ENCODE measurements at places on chromosomes 4 and X. TPM values are rescaled to one million over a fixed set of nuclear protein-coding genes. Genes with fewer than 3 reads are reported as not detected.

The HEPH gene
- 58.4 TPM for polyA plus RNA-seq

The ARX gene
- 0.23 TPM for polyA plus RNA-seq

The DCAF8L2 gene
- polyA plus RNA-seq, result not detected

The NRK gene
- 0.10 TPM for polyA plus RNA-seq

The SYTL5 gene
- polyA plus RNA-seq, result 15.6 TPM

The MTMR8 gene
- 1.8 TPM for polyA plus RNA-seq

DNA sequence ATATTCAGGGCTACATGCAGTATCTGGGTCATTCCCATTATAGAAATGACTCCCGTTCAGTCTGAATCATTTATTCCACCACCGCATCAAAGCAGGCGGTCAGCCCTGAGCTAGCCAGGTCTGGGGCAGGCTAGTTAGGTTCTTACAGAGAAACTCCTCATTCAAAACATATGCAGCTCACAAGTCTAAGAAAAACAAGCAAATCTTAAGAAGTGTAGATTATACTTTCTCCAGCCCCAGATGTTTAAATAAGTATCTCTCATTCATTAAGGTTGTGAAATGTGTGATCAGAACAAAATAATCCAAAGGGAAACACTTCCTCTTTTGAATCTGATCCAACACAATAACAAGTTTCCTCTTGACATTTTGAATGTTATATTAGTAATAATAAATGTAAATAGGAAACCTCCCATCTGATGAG is 441.9 kb downstream of the INPP4B start:
- peak overlapping the region; percentile 65 for H3K27ac ChIP-seq
- H3K4me1 ChIP-seq, result peaks cover 21% of the 10 kb centered on the region
- DNase-seq, result no peak
- H3K27me3 ChIP-seq, result no peaks in the 10 kb centered on the region

DNA sequence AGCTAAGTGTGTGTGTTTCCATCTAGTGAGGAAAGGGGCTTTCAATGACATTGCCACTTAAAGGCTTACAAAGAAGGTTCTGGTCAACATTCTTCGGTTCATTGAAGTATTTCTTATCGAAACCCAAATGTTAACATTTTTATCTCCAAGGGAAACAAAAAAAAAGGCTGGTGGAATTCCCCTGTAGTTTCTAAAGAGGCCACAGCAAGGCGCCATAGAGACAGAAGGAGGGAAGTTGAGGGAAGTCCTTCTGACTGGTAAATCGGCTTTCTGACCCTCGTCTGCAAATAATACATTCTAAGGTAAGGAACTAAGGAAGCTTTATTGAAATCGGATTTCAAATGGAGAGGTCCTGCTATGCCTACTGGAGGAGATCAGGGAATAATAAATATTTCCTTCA is 1.7 kb upstream of the ZFP42 start:
- H3K4me3 ChIP-seq, result no peak overlapping the region
- DNase-seq, result no peak
- H3K27ac ChIP-seq, result no peak overlapping the region
- no peaks in the 10 kb centered on the region for H3K4me1 ChIP-seq
- H3K36me3 ChIP-seq, result no peaks in the 10 kb centered on the region
- peaks cover 22% of the 10 kb centered on the region for H3K27me3 ChIP-seq

GRCh38 chr4:105345358-105345757 is 128.5 kb downstream of the PPA2 start:
- H3K36me3 ChIP-seq, result no peaks in the 10 kb centered on the region
- H3K4me1 ChIP-seq, result no peaks in the 10 kb centered on the region
- H3K27me3 ChIP-seq, result no peaks in the 10 kb centered on the region

DNA sequence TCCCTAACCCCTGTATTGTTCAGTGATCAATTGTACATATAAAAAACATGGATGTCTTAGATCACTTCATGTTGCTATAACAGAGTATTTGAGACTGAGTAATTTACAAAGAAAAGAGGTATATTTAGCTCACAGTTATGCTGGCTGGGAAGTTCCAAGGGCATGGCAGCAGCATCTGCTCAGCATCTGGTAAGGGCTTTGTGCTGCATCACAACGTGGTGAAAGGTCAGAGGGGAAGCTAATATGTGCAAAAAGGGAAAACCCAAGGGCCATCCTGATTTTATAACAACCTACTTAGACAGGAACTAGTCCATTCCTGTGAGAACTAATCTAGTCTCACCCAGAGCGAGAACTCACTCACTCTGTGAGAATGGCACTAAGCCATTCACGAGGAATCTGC is 128.2 kb upstream of the OTUD4 start:
- H3K27ac ChIP-seq, result no peak overlapping the region
- no peaks in the 10 kb centered on the region for H3K27me3 ChIP-seq
- no peaks in the 10 kb centered on the region for H3K36me3 ChIP-seq
- no peak overlapping the region for H3K4me3 ChIP-seq

- H3K27ac ChIP-seq, result no peak overlapping the region
- DNase-seq, result no peak
- H3K4me3 ChIP-seq, result no peak overlapping the region
These were observed 3.4 kb downstream of the GABRA2 start for GRCh38 chr4:46386570-46386969.

DNA sequence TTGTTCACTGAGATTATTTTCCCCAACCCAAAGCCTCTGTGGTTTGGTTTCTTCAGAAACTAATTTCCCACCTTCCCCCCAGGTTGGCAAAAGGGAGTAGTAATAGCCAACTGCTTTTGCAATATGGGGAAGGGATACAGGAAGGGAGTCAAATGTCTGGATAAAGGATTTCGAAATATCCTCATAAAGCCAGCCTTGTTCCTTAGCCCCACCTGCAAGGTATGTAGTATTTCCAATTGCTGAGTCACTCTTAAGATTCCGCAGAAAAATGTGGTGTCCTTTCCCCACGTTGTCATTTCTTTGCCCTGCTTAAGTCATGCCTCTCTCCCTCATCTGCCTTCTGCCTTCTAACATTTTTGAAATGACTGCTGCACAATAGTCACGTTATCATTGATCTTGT is 138.8 kb upstream of the DCAF8L1 start:
- H3K4me1 ChIP-seq, result no peaks in the 10 kb centered on the region
- H3K4me3 ChIP-seq, result no peak overlapping the region
- H3K36me3 ChIP-seq, result no peaks in the 10 kb centered on the region
- no peaks in the 10 kb centered on the region for H3K27me3 ChIP-seq
- no peak for DNase-seq

DNA sequence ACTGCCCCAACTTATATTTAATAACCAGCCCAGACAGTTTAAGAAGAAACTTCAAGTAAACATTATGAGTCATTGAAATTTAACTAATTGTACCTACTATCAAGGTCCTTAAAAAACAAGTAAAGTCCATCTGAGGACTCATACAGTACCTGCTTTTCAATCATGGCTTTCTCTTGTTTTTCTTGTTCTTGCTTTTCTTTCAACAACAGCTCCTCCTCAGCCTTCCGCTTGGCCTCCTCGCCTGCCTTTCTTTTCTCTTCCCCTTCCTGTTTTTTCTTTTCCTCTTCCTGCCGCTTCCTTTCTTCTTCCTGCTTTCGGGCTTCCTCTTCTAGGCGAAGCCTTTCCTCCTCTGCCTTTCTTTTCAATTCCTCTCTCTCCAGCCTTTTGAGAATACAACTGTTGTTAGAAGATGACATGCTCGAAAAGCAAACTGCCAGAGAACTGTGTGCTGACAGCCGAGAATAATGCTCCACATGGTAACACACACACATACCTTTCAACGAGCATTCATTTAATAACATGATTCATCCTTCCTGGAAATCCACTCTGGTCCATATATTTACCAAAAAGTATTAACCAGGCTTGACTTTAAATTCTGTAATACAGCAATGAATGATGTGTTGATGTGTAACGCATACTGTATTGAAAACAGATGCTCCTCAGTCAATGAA is 25.2 kb upstream of the BCLAF3 start:
- H3K27ac ChIP-seq, result no peak overlapping the region
- no peaks in the 10 kb centered on the region for H3K27me3 ChIP-seq
- H3K36me3 ChIP-seq, result no peaks in the 10 kb centered on the region

GRCh38 chr4:135411251-135411650 is 1209.7 kb upstream of the PABPC4L start:
- H3K27me3 ChIP-seq, result no peaks in the 10 kb centered on the region
- DNase-seq, result no peak
- no peaks in the 10 kb centered on the region for H3K36me3 ChIP-seq
- H3K4me3 ChIP-seq, result no peak overlapping the region

DNA sequence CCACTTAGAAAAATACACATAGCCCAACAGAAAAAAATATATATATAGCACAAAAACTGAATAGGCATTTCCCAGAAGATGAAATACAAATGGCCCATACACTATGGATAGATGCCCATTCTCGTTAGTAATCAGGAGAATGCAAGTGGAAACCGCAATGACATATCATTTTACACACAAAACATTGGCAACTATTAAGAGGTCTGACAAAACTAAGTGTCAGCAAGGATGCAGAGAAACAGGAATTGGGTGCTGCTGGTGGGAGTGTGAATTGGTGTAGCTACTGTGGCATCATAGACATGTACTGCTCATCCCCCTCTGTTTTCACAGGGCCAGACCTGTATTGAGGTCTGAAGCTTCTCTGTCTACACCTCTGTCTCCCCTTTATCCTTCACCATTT is 320.0 kb downstream of the IDS start:
- H3K4me3 ChIP-seq, result no peak overlapping the region
- H3K27ac ChIP-seq, result no peak overlapping the region
- H3K27me3 ChIP-seq, result no peaks in the 10 kb centered on the region
- no peaks in the 10 kb centered on the region for H3K4me1 ChIP-seq
- no peak for DNase-seq
- H3K36me3 ChIP-seq, result no peaks in the 10 kb centered on the region

DNA sequence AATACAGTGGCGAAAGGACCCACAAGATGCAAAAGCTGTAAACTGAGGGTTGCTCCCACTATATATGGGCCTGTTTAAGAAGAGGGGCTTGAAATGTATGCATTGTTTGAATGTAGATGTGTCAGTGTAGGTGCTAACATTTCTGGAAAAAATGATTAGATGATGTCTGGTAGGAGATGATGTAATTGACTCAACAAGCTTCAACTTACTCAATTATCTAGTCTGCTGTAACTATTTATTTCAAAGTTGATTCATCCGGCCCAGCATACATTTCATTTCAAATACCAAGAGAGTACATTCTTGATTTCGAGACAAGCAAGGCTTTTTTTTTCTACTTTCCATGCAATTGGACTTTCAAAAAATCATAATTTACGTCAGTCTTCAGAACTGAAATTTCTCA is 9.3 kb upstream of the ENAM start:
- H3K27ac ChIP-seq, result no peak overlapping the region
- no peak overlapping the region for H3K4me3 ChIP-seq
- no peak for DNase-seq
- H3K36me3 ChIP-seq, result no peaks in the 10 kb centered on the region
- no peaks in the 10 kb centered on the region for H3K4me1 ChIP-seq

DNA sequence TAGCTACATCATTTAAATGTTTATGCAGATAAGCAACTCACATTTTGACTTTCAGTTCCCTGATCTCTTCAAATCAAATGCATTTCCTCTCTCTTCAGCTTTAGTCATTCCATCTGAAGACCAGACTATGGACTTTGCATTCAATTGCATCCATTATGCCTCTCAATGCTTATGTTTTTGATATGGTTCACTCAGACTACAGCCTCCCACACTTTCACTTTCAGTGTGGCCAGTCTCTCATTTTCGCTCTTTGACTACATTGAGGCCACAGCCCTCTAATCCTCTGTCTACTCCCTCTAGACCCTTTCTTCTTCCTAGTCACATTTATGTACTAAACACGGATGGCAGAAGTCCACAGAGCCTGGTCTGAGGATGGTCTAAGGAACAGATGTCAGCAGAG is 24.5 kb upstream of the VEGFC start:
- H3K4me1 ChIP-seq, result no peaks in the 10 kb centered on the region
- no peak for DNase-seq
- H3K36me3 ChIP-seq, result no peaks in the 10 kb centered on the region
- H3K4me3 ChIP-seq, result no peak overlapping the region

- DNase-seq, result no peak
- no peak overlapping the region for H3K4me3 ChIP-seq
- no peaks in the 10 kb centered on the region for H3K4me1 ChIP-seq
- no peaks in the 10 kb centered on the region for H3K36me3 ChIP-seq
- H3K27me3 ChIP-seq, result no peaks in the 10 kb centered on the region
- no peak overlapping the region for H3K27ac ChIP-seq
These were observed 742.3 kb upstream of the POU3F4 start for GRCh38 chrX:82765811-82766210.

DNA sequence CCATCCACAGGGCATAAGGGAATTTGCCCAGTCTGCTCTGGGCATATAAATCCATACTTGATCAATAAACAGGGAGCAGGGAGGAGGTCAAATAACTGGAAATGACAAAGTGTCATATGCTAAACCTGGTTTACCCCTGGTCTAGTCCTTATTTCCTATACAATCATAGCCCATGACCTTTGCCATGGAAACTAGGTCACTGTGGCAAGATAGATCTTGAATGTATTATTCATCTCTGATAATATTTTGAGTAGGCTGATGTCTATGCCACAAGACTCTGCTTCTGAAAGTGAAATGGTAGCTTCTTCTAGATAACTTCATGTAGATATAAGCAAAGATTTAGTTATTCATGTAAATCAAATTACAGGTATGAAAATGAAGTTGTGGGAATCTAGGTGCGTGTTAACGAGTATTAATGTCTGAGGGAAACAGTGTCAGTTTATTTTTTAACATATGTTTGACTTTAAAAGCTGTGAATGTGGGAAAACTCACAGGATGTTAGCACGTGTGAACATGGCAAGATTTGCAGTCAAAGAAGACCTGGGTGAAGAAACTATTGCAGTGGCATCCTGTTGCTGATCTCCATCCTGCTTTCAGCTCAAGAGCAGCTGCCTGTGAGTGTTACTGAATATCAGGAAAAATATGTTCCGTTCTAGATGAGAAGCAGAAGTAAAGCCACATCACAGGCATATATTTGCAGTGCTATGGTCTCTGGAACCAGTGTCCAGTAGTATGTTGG is 81.8 kb upstream of the NDP start:
- no peak overlapping the region for H3K27ac ChIP-seq
- DNase-seq, result no peak

GRCh38 chr4:18513861-18514260 is 492.3 kb upstream of the LCORL start:
- H3K27ac ChIP-seq, result no peak overlapping the region
- H3K4me1 ChIP-seq, result no peaks in the 10 kb centered on the region
- no peaks in the 10 kb centered on the region for H3K36me3 ChIP-seq
- H3K27me3 ChIP-seq, result no peaks in the 10 kb centered on the region
- H3K4me3 ChIP-seq, result no peak overlapping the region
- no peak for DNase-seq

- no peaks in the 10 kb centered on the region for H3K27me3 ChIP-seq
- no peak overlapping the region for H3K4me3 ChIP-seq
- peak overlapping the region; percentile 37 for H3K27ac ChIP-seq
- DNase-seq, result peak; percentile 27
These were observed 78.2 kb downstream of the AFAP1 start for GRCh38 chr4:7861440-7861881.
